ENCODE measurements at places on chromosomes 1 and 21.

GRCh38 chr1:68376441-68376840 lies 73.3 kb downstream of the RPE65 start:
- no peak for DNase-seq

DNA sequence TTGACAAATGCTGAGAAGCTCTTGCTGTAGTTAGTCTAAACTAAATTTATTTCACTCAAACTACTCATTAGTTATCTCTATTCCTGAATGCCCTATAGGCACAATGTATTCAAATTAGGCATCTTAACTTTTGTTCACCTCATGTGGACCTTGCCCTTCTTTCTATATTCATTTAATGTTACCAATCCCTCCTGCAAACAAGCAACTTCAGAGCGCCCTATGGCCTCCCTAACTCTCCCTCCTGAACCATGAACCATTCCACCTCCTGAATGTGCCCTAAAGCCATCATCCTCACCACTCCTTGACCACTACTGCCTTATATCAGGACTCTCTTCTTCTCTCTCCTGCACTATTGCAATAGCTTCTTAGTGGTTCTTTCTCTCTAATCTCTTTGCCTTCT lies 34.8 kb upstream of the SAMD13 start:
- DNase-seq: no peak

GRCh38 chr1:243287652-243288051 lies 31.8 kb downstream of the SDCCAG8 start:
- peak; percentile 74 for DNase-seq

DNA sequence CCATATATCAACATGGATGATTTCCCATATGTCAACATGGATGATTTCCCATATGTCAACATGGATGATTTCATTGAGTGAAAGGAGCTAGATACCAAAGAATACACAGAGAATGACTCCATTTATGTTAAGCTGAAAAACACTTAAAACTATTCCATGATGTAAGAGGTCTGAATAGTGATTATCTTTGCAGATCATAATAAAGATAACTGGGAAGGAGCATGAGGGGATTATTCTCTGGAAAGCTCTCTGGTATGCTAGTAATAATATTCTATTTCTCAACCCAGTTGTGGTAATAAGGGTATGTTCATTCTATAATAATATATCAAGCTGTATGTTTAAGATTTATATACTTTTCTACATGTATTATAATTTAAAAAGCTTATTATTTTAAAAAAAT lies 14.1 kb downstream of the SYNJ1 start:
- DNase-seq: no peak

GRCh38 chr1:6184083-6184783 lies 4.1 kb upstream of the CHD5 start:
- DNase-seq: no peak

DNA sequence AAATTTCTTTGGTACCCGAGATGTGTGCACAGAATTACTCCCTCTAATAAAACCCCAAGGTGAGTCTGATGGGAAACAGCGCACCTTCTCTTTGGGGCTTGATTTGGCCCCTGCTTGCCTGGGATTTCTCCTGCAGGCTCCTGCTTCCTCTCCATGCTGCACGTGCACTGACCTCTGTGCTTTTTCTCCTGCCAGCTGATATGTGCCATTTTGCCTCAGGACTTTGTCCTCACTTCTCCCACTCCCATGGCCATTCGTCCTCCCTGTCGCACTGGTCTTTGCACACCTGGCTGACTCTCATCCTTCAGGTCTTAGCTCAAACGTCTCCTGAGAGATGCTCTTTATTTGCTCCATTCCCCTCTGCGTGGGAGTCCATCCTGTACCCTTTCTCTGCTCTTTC lies 1.2 kb downstream of the CBR1 start:
- DNase-seq: no peak

DNA sequence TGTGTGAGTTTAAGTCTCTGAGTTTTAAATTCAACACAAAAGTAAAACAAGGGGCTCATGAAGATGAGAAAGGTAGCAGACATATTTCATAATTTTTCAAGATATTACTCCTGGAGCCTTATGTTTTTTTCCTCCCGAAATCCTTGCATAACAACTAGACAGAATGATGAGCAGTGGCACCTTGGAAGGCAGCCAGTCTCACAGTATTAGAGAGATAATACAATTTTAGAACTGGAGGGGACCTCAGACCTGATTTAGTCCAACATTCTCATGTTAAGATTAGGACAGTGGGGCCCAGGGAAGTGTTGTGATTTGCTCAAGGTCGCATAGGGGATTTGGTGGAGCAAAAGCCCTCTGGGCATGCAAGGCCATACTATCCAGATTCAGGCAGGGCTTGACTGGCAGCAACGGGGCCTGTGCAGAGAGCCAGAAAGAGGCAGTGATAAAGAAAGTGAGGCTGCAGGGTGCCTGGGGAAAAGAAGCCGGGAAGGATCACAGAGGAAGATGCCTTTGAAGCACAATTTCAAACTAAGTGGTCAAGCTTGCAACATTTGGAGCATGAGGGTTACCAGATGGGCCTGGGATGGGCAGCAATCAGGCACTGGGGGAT lies 31.4 kb upstream of the BCL9 start:
- no peak for DNase-seq

DNA sequence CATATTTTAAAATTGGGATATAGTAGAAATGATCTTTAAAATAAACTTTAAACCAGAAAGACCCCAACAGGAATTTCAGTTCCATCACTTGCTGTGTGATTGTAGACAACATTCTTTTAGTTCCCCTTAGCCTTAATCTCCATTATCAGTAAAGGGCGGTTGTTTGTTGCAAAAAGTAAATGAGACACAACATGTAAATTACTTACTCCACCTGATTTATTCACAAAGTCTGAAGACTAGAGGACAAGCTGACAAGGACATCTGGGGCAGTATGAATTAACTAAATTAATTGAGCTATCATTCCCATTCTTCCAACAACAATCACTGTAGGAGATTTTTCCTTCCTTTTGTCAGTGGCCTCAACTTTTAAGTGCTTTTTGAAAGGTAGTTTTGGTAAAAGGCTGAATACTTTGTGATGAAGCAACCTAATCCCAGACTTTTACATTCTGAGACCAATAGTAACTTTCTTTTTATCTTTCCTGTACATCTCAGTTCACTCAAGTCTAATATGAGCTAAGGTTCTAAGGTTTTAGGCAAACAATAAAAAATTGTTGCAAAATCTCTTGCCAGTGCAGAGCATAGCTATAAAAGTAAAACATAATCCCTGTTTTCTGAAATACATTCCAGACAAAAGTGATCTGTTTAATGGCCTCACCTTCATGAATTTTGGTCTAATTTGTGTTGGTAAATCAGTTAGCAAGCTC lies 6.2 kb downstream of the SLC19A2 start:
- DNase-seq: no peak

DNA sequence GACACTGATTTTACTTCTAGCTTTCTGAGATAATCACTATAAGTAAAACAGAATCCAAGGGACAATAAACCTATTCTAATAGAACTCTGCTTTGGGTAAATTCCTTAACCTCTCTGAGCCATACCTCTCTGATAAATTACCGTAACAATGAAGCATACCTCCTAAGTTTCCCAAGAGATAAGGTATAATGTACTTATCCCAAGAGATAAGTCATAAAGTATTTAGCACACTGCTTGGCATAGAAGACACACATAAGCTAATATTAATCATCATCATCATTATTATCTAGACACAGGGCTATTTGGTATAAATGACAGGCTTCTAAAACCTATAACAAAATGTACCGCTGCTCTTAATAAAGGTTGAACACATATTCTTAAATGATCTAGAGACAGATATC lies 16.2 kb downstream of the SSX2IP start:
- DNase-seq: no peak

- no peak for DNase-seq
Measured at GRCh38 chr1:55466373-55466772, 251.2 kb upstream of the USP24 start.

DNA sequence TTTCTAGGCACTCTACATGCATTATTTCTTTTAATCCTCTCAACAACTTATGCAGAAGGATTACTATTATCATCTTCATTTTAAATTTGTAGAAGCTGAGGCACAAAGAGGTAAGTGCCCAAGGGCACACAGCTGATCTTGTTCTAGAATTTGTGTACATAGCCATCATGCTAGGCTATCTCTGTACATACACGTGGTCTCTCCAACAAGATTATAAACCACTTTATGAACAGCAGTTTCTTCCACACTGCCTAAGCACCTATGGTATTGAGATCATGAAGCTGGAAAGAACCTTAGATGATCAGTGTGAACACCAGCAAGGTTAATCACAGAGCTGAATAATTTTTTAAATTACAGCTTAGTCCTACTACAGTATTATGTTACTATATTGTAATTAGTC lies 28.9 kb downstream of the UCHL5 start:
- no peak for DNase-seq

DNA sequence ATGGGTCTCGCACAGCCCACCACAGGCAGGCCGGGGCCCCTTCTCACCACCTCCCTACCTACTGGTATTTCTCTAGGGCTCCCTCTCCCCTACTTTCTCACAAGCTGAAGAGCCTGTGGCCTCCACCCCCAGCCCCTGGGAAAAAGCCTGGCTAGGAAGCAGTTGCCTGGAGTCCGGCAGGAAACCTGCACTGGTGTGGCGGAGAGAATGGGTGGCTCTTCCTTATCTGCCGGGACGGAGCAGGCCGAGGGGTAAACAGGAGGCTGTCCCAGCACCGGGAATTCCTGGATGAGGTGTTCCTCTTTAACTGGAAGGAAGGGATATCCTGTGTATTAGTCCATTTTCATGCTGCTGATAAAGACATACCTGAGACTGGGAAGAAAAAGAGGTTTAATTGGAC lies 125.8 kb downstream of the TLR5 start:
- no peak for DNase-seq

DNA sequence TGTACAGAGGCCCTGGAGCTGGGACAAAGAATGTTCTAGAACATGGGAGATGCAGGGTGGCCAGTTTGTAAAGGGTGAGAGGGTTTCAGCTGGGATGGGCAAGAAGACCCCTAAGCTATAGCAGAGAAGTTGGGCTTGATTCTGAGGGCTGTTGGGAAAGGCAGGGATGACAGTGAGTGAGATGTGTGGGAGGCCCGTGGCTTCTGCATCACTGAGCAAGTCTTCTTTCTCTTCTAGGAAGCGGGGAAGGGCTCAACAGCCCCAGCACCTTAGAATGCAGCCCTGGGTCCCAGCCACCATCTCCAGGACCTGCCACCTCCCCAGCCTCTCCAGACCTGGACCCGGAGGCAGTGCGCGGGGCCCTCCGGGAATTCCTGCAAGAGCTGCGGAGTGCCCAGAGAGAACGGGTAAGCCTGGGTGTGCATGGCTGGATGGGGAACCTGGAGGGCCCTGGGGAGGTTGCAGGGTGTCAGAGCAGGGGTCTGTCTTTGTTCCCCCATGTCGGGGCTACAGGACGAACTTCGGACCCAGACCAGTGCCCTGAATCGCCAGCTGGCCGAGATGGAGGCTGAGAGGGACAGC lies 14.8 kb downstream of the MFAP2 start:
- DNase-seq: no peak

DNA sequence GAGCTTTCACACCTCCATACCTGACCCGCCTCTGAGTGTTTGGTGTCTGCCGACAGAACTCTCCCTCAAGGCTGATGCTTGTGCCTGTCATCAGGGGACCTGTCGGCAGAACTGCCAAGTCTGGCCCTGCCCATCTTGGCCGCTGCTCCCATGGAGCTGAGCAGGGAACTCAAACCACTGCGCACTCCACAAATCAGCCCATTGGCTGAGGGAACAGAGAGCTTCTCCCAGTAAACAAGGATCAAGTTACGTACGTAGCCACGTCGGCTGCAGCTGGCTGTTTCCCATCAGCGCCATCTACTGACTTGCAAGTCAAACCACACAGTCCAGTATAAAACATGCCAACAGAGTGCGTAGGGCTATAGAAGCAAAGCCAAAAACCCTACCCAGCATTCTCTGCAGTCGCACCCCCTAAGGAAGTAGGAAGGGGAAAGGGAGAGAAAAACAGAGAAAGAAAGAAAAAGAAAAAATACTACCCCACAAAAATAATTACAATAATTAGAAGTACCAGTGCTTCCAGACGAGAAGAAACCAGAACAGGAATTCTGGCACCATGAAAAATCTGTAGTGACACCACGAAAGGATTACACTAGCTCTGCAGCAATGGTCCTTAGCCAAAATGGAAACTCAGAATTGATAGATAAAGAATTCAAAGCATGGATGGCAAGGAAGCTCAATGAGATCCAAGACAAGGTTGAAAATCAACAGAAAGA lies 13.1 kb downstream of the KRTAP13-1 start:
- DNase-seq: peak; percentile 84

DNA sequence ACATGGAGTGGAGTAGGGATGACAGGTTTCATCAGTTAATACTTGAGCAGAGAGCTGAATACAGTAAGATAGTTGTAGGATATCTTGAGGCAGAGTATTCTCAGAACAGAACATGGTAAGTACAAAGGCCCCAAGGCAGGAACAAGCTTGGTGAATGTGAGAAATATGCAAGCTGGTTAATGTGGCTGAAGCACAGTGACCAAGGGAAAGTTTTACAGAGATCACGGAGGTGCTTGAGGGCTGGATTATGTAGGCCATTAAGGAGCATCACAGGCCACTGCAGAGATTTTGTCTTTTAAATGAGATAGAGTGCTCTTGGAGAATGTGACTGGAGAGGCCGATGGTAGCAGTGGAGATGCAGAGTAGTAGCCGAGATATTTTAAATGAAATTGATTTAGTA lies 54.0 kb upstream of the BOLA1 start:
- DNase-seq: peak; percentile 72

DNA sequence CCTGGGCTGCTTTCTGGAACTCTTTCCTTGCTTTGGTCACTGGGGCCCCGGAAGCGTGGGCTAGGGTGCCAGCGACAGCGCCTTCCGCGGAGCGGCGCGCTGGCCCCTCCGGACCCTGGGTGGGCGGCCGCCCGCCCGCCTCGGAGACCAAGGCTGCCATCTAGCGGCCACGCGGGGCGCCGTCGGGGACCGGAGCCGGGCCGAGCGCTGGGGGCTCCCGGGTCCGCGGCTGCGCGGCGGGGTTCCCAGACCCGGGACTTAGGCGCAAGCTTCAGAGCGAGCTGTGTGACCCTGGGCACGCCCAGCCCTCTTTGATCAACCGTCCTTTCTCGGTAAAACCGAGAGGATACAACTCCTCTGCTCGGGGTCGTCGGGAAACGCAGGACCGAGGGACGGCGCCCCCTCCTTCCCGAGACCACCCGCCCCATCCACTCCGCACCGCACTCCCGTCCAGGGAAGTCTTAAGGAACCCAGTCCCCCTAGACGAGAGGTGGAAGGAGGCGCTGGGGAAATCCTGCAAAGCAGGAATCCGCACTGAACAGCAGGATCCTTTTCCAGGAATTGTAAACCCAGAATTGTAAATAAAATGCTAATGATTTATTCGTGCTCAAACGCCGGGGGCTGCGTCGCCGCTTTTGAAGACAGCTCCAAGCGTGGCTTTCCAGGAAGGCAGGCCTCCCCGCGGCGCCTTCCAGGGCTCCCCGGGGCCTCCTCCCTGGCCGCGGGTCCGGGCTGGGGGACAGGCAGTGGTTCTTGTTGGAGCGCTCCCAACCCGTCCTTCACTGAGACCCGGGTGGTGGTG lies 41.2 kb downstream of the RRAGC start:
- no peak for DNase-seq

DNA sequence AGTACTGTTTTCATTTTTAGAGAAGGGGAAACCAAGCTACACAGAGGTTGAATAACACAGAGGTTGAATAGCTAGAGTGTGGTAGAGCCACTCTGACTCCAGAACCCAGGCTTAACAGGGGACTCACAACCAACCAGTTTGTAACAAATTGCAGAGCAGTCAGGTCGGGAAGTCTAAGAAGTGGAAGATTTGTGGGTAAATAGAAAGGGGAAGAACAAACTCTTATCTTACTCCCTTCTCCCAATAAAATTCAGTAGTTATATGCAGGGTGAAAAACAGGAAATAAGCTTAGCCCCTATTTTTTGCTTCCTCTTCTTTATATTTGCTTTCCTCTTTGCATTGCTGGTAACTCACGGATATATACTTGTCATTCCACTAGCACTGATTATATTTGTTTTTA lies 23.2 kb downstream of the CDC42 start:
- no peak for DNase-seq

All from foreskin melanocyte (primary cell).